Testis (tissue), 5 donors: ENCODE measurements at places on chromosomes 6 and 20. TPM values are rescaled to one million over a fixed set of nuclear protein-coding genes. Genes with fewer than 3 reads are reported as not detected.
A peak's percentile ranks its signal among the peaks of the same experiment; 100 is the strongest.

DNA sequence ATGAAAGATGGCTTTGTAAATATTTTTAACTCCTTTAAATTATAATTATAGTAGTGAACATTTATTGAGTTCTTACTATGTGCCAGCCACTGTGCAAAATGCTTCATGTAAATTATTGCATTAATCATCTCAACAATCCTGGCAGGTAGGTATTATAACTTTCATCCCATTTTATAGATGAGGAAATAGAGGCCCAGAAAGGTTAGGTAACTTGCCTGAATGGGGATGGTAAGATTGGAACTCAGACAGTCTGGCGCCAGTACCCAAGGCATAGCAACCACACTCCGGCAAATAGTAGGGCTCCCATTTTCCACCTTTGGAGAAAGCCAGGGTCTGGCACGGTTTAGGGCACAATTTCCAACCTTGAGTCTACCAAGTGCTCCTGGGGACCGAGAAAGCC lies 129.8 kb downstream of the VEGFA start:
- DNase-seq: no peak
- no peaks in the 10 kb centered on the region for H3K4me1 ChIP-seq
- H3K27ac ChIP-seq: no peak overlapping the region
- H3K27me3 ChIP-seq: no peaks in the 10 kb centered on the region
- H3K4me3 ChIP-seq: no peak overlapping the region

GRCh38 chr6:52598123-52598823 lies 21.4 kb upstream of the TRAM2 start:
- H3K36me3 ChIP-seq: no peaks in the 10 kb centered on the region
- no peak overlapping the region for H3K27ac ChIP-seq
- peak; percentile 69 for DNase-seq
- peaks cover 23% of the 10 kb centered on the region for H3K4me1 ChIP-seq

- DNase-seq: no peak
- peaks cover 12% of the 10 kb centered on the region for H3K4me1 ChIP-seq
- H3K27ac ChIP-seq: no peak overlapping the region
- H3K4me3 ChIP-seq: no peak overlapping the region
These were observed 2.8 kb downstream of the SNRPB2 start for GRCh38 chr20:16732506-16733152.

- H3K27me3 ChIP-seq: no peaks in the 10 kb centered on the region
- no peak overlapping the region for H3K27ac ChIP-seq
- no peak for DNase-seq
- no peaks in the 10 kb centered on the region for H3K36me3 ChIP-seq
- no peak overlapping the region for H3K4me3 ChIP-seq
These were observed 193.2 kb upstream of the COL21A1 start for GRCh38 chr6:56440551-56440981.

- no peak overlapping the region for H3K27ac ChIP-seq
- H3K4me1 ChIP-seq: no peaks in the 10 kb centered on the region
- DNase-seq: no peak
- H3K4me3 ChIP-seq: no peak overlapping the region
- no peaks in the 10 kb centered on the region for H3K36me3 ChIP-seq
- H3K27me3 ChIP-seq: no peaks in the 10 kb centered on the region
These were observed 303.6 kb downstream of the TRDN start for GRCh38 chr6:123333000-123333756.

- H3K4me3 ChIP-seq: no peak overlapping the region
- DNase-seq: no peak
- no peak overlapping the region for H3K27ac ChIP-seq
- H3K4me1 ChIP-seq: peaks cover 27% of the 10 kb centered on the region
- H3K27me3 ChIP-seq: no peaks in the 10 kb centered on the region
These were observed 1.9 kb upstream of the PTPN1 start for GRCh38 chr20:50508171-50508755.

DNA sequence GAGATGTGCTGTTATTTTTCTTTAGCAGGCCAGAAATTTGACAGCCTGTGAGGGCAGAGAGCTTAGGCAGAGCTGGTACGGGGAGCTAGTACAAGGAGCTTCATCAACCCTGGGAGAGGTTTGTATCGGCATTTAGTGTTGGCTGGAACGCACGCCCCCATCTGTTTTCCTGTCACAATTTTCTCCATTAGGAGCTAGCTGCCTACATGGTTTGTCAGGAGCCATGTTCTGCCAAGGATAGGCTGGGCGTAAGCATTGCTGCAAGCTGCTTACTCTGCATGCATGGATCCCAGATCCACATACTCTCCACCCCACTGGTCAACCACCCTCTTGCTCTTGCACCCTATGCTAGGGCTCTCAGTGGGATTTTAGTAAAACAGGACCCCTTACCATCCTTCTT lies 449.0 kb upstream of the CHD6 start:
- H3K27me3 ChIP-seq: no peaks in the 10 kb centered on the region
- no peak overlapping the region for H3K4me3 ChIP-seq
- no peaks in the 10 kb centered on the region for H3K36me3 ChIP-seq

- no peaks in the 10 kb centered on the region for H3K4me1 ChIP-seq
- H3K4me3 ChIP-seq: no peak overlapping the region
- H3K36me3 ChIP-seq: no peaks in the 10 kb centered on the region
- DNase-seq: no peak
- no peak overlapping the region for H3K27ac ChIP-seq
These were observed 13.8 kb upstream of the GJE1 start for GRCh38 chr6:142118925-142119324.

Gene CD93
- 14.2 TPM for total RNA-seq

Gene BANF2
- total RNA-seq: 29.5 TPM

Gene NRSN1
- total RNA-seq: 0.37 TPM
